Stimulated activated naive B cell treated with anti-CD40 and anti-IgM and Interleukin-4, amounts not matched to agents 10 μg/mL and 1 μg/mL and 100 μg/mL, for 72 hours (primary cell): ENCODE measurements at places on chromosomes 6 and 20.

GRCh38 chr6:30670760-30671527, 1.9 kb downstream of the DHX16 start:
- no peak for DNase-seq

DNA sequence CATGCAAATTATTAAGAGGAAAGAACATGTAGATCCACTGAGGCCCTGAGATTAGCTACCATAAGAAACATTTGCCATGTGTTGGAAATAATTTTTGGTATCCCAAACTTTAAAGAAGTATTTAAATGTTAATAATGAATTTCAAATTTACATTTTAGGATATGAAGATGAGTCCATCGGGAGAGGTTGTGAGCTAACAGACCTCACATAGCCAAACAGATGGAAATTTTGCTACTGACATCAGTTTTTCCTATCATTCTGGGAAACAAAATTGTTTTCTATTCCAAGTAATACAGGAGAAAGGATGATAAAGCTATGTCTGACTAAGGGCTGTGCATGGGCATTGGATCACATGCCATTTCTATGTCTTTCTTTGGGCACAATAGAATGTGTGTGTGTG, 809.6 kb downstream of the TENT5A start:
- DNase-seq: no peak

GRCh38 chr6:122406187-122406586, 6.7 kb downstream of the HSF2 start:
- DNase-seq: no peak

- DNase-seq: peak; percentile 59
These were observed 576 bp downstream of the MAPK13 start for GRCh38 chr6:36130667-36131510.

DNA sequence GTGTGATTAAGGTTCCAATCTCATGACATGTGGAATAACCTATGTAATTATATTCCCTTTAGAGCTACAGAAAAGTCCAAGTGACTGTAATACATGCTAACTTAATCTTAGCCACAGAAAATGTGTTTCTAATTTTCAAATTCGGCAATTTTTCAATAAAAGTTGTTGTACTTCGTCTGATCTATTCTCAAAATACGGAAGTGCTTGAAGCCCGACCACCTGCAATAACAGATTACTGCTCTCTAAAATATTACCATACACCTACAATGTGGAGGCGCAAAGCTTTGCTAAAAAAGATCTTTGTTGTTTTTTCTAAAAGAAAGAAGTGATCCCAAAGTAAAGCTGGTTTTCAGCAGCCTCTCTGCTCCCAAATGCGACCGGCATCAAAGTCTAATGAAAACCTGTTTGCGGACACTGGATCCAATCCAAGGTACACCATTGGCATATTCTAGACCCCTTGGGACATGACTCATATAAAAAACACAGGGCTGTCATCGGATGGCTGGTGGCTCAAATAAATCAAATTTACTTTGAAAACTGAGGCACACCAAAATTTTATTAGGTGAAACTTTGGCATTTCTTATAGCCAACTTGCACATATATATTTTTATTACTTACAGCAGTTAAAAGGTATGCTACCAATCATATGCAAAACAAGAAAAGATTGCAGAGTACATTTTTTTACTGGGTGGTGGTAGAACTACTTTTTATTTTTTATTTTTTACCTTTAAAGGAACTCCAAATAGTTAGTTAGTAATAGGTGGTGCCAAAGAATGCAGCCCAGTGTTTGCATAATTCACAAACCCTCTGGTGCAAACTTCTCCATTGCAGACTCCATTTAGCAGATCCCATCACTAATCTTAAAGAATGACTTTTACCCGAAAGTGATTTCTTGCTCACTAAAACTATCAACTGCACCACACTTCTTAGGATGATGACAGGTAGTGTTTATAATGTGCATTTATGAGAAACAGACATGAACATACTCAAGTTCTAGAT, 118.7 kb upstream of the TBX18 start:
- DNase-seq: no peak

GRCh38 chr6:39223555-39223954, 5.7 kb downstream of the KCNK5 start:
- no peak for DNase-seq
